ENCODE measurements at places on chromosomes 7 and 10.

GRCh38 chr10:6843481-6843881, 263.4 kb upstream of the PRKCQ start:
- no peak for DNase-seq

- DNase-seq = no peak
Observed at GRCh38 chr10:129236274-129236691, 230.8 kb upstream of the MGMT start.

DNA sequence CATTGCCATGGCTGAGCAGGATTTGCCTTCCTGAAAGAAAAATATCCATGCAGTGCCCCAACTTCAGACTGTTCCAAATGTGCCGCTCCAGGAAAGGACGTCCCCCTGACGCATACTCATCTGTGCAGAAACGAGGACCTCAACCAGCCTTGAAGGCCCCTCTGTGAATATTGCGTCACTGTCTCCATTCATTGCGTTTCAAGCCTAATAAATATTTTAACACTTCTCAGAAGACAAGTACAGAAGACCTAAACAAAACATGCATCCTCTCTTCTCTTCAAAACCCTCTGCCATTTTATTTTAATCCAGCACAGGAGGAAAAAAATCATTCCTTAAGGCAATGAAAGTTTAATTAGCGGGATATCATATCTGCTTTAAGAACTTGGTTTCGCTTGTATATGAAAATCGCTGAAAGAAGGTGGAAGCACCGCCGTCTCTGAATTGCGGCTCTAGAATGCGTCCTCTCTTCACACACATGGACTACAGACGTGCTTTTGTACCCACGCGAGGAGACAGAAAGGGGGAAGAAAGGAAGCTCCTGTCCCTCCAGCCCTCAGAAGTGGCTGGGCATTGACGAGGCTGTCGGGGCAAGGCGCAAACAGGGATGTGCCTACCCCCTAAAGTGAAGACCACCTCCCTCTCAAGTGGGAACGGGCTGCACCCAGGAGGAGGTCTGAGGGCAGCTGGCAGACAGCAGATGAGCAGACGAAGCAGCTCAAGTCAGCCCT, 36.8 kb downstream of the RGS10 start:
- DNase-seq = no peak

DNA sequence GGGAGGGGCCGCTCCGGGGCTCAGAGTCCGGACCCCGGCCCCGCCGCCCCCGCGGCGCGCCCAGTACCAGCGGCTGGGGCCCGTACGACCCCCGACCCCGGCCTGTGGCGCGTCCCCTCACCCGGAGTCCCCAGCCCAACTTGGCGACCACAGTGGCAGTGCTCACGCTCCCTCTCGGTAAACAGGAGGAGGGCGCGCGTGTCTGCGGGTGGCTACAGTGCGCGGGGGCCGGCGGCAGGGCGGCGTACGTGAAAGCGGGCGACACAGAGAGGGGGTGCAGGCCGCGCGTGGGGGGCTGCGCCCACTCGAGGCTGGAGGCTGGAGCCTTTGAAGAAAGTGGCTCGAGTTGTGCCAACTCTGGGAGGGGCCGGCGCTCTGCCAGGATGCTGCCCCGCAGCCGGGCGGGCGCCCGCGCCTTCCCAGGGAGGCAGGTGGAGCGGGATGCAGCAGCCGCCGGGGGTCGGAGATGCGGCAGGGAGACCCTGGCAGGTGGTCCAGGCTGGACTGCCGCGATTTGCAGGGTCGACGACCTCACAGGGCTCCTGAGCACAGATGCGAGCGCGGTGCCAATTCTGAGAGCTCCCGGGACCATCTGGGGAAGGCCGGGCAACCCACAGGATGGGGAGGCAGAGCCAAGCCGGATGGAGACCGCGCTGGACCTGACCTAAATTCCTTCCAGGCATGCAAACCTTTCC, 655 bp downstream of the PTPRE start:
- DNase-seq = no peak

GRCh38 chr10:89171263-89171872, 35.7 kb downstream of the CH25H start:
- DNase-seq = no peak

GRCh38 chr10:114815791-114816190, 5.8 kb upstream of the FHIP2A start:
- no peak for DNase-seq

DNA sequence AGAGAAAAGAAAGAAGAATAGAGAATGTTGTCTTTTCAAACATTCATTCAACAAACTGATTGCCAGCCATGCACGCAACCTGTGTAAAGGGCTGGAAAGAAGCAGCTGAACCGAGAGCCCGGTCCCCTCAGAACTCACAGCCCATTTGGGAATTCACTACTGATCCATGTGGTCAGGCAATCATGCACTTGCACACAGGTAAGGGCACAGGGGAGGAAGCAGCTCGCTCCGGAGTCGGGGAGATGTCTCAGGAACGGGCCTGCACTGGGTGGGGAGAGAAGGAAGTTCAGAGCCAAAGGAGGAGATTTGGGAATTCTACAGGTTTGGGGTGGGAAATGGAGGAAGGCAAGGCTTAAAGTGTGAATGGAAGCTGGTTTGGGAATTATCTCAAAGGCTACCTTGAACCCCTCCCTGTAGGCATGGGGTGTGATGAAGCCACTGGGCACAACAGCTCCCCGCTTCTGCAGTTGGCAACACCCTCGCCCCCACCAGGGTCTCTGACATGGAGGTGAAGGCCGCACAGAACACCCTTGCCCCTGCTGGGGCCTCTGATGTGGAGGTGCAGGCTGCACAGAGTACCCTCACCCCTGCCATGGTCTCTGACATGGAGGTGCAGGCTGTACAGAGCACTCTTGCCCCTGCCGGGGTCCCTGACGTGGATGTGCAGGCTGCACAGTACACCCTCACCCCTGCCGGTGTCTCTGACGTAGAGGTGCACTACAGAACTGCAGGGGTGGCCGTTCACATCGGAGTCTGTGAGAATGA, 194.4 kb upstream of the RNF32 start:
- no peak for DNase-seq

DNA sequence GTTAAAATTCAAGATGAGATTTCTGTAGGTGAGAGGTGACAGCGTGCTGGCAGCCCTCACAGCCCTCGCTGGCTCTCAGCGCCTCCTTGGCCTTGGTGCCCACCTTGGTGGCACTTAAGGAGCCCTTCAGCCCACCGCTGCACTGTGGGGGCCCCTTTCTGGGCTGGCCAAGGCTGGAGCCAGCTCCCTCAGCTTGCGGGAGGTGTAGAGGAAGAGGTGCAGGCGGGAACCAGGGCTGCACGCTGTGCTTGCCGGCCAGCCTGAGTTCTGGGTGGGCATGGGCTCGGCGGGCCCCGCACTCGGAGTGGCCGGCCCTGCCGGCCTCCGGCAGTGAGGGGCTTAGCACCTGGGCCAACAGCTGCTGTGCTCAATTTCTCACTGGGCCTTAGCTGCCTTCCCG, 320.0 kb upstream of the VWC2 start:
- no peak for DNase-seq

DNA sequence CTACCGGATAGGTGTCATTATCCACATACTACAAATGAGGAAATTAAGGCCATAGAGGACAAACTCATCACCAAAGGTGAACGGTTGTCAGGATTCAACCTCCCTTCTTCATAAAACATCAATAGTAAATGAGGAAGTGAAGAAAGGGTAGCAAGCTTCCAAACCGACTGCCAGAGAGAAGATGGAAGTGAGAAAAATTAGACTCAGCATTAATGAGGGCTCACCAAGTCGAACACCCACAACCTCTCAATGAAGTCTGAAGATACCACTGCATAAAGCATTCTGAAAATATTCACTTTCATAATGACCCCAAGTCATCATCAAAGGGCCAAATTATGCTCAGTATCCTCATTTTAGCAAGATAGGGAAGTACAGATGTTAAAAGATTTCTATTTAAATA, 29.6 kb downstream of the ABCB4 start:
- no peak for DNase-seq

GRCh38 chr7:77184463-77184862, 15.2 kb downstream of the FGL2 start:
- DNase-seq = no peak

- no peak for DNase-seq
Observed at GRCh38 chr10:69955211-69955805, 97.3 kb upstream of the MACROH2A2 start.

GRCh38 chr7:104862719-104863118, 151.3 kb upstream of the KMT2E start:
- DNase-seq = no peak

GRCh38 chr7:155797262-155798250, 14.7 kb downstream of the SHH start:
- no peak for DNase-seq

GRCh38 chr7:104981672-104982037, 32.4 kb upstream of the KMT2E start:
- DNase-seq = no peak

GRCh38 chr7:22189230-22189629, 167.7 kb downstream of the RAPGEF5 start:
- no peak for DNase-seq

GRCh38 chr10:95651346-95652060, 5.0 kb downstream of the ALDH18A1 start:
- DNase-seq = no peak

GRCh38 chr7:25359471-25360059, 131.3 kb upstream of the NPVF start:
- DNase-seq = no peak

DNA sequence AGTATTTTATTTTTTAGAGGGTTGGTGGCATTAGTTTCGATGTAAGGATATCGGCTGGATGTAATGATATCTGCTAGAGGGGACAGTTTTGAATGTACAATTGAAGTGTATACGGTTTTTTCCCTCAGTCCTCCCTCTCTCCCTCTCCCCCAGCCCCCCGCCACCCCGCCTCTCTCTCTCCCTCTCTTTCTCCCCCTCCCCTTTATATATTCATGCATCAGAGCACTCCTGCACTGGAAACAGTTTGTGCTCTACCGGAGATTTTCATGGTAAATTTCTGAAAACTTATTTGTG, 1.6 kb downstream of the GLCCI1 start:
- no peak for DNase-seq

DNA sequence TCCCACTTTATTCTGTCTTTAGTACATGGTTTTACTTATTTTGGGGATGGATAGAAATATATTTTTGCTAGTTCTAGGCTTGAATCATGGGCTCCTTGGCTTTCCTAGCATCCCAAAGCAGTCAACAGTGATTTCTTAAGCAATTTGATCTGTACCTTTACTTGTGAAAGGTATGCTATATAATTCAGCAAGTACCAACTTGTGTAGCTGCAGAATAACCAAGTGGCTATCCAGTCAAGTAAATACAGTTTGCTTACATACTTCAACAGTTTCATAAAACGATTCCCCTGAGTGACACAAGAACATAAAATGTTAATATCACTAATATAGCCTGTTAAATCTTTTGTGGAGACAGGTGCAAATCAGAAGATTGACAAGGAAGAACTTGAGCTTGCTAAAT, 67.2 kb downstream of the PODXL start:
- no peak for DNase-seq

GRCh38 chr7:156217803-156218202, 405.5 kb upstream of the SHH start:
- DNase-seq = no peak

DNA sequence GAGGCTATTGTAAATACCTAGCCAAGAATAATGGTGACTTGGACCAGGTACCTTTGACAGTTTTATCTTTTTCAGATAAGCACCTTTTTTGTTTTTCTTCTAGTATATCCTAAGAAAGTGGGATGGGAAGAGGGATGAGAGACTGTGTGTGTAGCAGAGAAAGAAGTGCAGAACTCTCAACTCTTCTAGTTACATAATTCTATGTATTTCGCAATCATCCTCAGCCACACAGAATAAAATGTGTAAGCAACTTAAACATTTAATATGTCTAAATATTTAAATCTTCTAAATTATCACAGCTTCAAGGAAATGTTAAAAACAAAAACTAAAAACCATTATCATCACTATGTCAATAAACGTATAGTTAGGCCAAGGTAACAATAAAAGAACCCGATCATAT, 42.6 kb upstream of the GSAP start:
- no peak for DNase-seq

- DNase-seq = no peak
Observed at GRCh38 chr7:114182837-114183236, 231.8 kb upstream of the FOXP2 start.

DNA sequence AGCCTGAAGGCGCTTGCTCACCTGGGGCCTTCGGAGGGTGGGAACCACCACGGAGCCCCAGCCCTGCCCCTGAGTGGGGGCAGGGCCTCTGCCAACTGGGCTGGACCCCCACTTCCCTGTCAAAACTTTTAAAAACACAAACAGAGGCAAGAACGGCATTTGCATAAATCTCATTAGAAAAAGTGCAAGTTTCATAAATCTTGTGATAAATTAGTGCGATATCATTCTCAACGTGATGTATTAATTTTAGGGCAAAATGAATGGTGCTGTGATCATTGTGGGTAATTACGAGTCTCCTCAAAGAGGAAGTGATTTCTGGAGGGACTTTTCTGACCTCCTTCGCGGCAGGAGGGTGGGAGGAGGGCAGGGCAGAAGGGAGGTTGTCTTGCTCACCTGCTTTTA, 98.3 kb downstream of the CDH23 start:
- no peak for DNase-seq

DNA sequence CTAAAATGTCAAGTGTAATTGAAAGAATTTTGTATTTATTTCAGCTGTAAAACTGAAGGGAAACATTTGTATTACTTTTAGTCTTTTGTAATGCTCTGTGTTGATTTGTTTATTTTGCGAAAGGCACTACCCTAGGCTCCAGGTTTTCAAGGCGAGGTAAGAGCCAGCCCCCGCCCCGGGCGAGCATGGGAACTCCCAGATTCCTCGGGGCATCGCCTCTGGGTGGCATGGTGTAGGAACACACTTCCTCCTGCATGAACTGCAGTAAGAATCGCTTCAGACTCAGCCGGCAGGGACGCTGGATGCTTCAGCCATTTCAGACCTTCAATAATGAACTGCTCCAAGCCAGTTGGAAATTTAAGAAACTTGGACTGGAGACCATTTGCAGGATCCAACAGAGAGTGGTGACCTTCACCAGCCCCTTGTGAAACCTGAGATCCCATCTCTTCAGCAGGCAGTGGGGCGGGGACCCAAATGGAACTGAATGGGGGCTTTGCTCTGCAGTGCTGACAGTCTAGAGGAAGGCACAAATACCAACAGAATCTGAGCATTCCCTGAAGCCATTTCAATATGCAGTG, 544.3 kb upstream of the MGMT start:
- DNase-seq = no peak

GRCh38 chr7:117155694-117156093, 167.2 kb downstream of the WNT2 start:
- no peak for DNase-seq

DNA sequence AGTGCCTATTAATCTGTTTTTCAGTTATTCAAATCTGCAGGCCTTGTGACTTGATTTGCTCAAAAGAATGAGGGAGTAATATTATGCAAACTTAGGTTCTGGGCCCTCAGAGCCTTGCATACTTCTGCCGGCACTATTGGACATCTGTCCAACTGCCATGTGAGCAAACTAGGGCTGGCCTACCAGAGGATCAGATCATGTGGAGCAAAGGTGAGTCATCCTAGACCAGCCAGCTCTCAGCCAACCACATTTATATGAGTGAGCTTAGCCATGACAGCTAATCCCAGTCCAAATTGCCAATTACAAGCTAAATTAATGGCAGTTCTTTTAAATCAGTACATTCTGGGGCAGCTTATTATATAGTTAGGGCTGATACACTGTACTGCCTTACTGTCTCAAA, 69.6 kb downstream of the SDHAF3 start:
- no peak for DNase-seq

All from CMK (cell line).